Stimulated activated CD8-positive, alpha-beta memory T cell treated with anti-CD3 and anti-CD28 coated beads, Interleukin-4, amount 100 ng/mL, for 1 hour (primary cell): ENCODE measurements at places on chromosomes 1 and 21.

DNA sequence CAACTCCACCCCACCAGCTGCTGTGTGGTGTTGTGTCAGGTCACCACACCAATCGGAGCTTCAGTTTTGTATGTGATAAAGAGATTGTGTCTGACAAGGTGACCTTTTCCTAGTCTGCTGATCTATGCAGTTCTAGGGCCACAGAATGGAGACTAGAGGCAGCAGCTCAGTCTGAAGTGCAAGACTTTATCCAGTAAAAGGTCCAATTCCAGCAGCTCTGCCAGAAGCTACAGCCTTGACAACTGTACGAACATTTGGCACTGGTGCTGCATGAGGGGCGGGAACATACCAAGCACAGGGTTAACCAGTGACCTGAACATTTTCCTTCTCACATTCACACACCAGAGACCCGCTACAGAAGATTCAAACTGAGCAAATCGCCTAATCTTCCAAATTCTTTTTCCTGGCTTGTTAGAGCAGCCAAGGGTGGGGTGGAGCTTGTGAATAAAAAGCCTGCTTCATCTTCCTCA is 9.3 kb downstream of the FMO1 start:
- DNase-seq = no peak

GRCh38 chr1:31714442-31715086 is 10.7 kb upstream of the COL16A1 start:
- no peak for DNase-seq

DNA sequence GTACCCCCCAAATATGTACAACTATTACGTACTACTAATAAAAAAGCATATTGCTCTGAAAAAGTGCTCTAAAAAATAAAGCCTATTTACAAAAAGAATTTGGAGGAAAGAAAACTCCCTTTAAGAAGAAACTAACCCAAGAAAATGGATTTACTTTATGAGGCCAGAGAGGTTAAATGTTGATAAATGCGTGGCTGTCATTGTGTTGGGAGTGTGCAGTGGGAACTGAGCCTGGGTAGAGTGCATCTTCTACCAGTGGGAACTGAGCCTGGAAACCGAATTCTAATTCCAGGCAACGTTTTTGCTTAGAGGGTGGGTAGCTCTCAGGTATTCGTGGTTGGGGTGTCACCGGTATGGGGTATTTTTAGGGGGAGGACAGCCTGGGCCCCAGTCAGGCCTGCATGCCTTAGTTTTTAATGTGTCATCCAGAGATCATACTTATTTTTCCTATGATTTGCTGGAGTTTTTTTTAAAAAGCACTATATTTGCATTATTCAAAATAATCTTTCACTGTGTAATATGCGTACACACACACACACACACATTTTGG is 24.1 kb upstream of the RNF187 start:
- DNase-seq = no peak

GRCh38 chr1:184903111-184903692 is 71.1 kb downstream of the NIBAN1 start:
- no peak for DNase-seq

DNA sequence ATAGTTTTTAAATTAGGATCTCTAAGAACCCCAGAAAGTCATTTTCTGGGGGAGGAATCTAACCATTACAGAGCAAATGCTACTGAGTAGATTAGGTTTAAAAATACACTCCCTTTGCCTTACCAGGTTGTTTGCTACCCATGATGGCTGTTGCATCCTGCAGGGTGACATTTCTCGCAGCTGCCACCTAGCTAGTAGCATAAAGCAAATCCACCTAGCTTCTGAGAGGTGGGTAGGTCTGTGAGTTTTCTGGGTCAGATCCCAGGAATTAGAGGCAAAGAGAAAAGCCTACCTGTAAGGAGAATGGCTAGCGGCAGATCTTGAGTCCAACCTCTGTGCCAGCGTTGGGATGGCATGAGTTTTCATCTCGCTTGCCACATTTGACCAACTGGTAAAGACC is 95.9 kb downstream of the DAB1 start:
- no peak for DNase-seq

DNA sequence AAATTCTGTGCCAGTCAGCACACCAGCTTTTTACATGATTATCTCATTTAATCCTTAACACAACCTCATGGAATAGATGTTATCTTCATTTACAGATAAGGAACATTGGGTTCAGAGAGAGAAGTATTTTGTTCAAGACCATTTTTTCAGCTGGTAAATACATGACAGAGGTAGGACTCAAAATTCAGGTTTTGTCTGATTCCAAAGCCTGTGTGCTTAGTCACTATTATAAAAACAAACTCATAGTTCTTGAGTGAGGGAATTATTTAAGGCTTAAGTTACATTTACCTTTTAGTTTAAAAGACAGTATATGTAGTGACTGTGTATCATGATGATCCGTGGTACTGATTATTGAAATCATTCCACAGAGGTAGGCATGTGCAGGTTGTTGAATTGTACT is 125.2 kb downstream of the MAGI3 start:
- DNase-seq = no peak

- no peak for DNase-seq
These were observed 73.5 kb downstream of the SIK1 start for GRCh38 chr21:43353282-43354025.

GRCh38 chr1:50292276-50292675 is 131.0 kb downstream of the DMRTA2 start:
- no peak for DNase-seq
